ENCODE measurements at places on chromosomes 7 and 10.

- DNase-seq, result no peak
These were observed 48.6 kb upstream of the MKLN1 start for GRCh38 chr7:131279044-131279443.

DNA sequence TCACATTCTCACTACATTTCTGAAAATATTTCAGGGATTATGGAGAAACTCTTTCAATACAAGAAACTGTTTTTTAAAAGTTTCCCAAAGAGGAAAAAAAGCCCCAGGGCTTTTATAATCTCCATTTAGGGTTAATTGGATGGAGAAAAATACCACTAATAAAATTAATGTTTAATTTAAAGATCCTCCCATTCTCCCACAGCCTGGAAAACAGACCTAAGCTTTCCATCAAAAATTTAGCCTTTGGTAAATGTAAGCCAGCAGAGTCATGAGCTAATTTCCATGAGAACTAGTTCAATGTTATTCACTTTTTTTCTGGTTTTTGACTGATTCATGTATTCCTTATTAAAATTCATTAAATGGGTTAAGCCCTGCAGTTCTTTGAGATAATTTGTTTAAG, 408.7 kb downstream of the PHTF2 start:
- no peak for DNase-seq

DNA sequence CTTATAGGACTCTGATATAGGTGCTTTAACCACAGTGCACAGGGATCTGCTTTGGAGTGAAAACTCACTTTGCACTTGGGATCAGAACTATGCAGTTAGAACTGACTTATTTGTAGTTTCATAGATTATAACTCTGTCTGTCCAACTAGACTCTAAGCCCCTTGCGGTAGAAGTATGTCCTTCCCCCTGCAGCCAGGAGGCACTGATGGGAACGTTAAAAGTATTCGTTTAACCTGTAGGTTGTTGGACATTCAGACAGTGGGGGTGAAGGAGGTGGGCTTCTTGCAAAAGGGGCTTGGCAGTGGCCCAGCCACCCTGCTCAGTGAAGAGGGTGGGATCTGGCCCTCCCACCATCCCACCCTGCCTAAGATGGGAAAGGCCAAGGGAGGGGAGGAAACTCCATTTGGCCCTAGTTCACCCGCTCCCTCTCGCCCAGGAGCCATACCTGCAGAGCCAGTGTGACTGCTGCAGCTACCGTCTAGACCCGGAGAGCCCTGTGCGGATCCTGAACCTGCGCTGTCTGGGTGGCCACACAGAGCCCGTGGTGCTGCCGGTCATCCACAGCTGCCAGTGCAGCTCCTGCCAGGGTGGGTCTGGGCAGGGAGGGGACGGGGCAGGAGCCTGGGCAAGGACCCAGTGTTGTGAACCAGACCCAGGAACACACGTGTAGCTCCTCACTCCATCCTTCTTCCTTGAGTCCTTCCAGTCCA, 5.7 kb upstream of the ZNF862 start:
- no peak for DNase-seq

GRCh38 chr7:100655908-100656674, at the start of gene ACTL6B:
TSS of gene ACTL6B (minus strand) at chr7:100656448. CDS start at chr7:100656354, 94 bp downstream.
- DNase-seq, result peak; percentile 32

- DNase-seq, result no peak
These were observed 97.3 kb downstream of the CFAP58 start for GRCh38 chr10:104450954-104451353.

DNA sequence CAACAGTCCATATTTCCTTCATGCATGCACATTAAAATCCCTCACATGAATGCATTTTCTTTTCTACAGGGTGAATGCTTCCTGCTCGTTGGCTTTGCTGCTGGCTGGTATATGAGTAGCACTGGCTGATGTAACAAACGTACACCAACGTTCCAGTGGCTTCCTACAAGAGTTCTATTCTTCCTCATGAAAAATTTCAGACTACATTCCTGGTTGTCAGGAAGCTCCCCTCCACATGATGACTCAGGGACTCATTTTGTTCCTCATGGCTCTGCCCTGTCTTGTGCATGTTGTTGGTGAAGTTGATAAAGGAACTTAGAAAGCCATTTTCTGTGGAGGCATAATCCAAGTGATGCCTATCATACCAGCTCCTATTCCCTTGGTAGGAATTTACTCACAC, 470.7 kb upstream of the KLF6 start:
- DNase-seq, result no peak

GRCh38 chr7:100865372-100865911, 1.7 kb upstream of the TRIP6 start:
- DNase-seq, result no peak

GRCh38 chr10:11772575-11773288, 30.6 kb downstream of the ECHDC3 start:
- DNase-seq, result no peak

- DNase-seq, result no peak
These were observed 125.4 kb downstream of the EVX1 start for GRCh38 chr7:27367933-27368549.

- DNase-seq, result no peak
These were observed 20.3 kb downstream of the BMS1 start for GRCh38 chr10:42802876-42803275.

GRCh38 chr10:27153845-27154193, 365 bp downstream of the YME1L1 start:
- no peak for DNase-seq

GRCh38 chr7:94999069-94999351, 91.6 kb downstream of the PPP1R9A start:
- no peak for DNase-seq

- no peak for DNase-seq
These were observed 40.5 kb downstream of the CAPZA2 start for GRCh38 chr7:116902867-116903266.

DNA sequence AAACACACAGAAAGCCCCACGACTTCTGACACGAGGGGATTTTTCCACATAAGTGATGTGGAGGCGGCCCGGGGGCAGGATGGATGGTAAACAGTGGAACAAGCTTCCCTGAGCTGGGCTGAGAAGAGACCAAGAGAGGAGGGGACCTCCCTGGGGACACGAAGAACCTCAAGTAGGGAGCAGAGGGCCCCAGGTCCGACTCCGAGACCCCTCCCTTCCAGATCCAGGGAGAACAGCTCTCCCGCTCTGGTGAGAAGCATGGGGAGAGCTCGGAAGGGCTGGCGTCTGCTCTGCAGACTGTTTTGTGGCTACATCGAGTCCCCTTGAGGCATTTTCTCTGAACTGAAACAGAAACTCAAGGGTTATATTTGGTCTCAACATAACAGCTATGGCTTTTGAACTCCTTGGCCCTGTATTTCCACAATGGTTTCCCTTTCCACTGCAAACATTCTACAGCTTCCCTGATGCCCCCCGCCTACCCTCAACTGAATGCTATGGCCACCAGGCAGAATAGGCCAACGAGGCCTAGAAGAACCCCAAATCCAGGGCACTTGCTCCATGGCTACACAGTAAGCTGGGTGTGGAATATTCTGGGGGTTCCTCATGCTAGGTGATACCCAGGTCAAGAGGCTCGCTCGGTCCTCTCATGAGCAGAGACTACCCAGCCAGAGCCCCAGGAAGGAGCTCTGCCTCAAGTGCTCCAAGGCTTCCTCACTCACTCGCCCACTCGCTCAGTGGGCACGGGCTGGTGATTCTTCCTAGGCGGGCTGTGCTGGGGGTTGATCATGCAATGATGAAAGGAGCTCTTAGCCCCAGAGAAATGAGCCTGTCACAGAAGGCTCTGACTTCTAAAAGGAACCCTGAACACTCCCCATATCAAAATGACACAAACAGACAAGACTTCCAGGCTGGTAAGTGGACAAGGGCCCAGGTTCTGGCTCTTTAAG, 47.5 kb downstream of the FAM53B start:
- DNase-seq, result peak; percentile 58

GRCh38 chr10:84026821-84027257, 112.5 kb upstream of the GHITM start:
- DNase-seq, result no peak

DNA sequence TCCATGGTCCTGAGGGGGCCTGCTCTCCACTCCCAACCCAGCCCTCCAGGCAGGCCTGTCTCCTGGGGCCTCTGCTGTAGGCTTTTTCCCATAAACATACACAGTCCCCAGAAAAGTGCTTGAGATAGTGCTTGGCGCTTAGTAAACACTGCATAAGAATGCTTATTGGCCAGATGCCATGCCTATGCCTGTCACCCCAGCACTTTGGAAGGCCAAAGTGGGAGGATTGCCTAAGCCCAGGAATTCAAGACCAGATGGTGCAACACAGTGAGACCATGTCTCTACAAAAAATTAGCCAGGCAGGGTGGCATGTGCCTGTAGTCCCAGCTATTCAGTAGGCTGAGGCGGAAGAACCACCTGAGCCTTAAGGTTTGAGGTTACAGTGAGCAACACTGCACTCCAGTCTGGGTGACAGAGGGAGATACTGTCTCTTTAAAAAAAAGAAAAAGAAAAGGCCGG, 24.6 kb upstream of the ASL start:
- no peak for DNase-seq

DNA sequence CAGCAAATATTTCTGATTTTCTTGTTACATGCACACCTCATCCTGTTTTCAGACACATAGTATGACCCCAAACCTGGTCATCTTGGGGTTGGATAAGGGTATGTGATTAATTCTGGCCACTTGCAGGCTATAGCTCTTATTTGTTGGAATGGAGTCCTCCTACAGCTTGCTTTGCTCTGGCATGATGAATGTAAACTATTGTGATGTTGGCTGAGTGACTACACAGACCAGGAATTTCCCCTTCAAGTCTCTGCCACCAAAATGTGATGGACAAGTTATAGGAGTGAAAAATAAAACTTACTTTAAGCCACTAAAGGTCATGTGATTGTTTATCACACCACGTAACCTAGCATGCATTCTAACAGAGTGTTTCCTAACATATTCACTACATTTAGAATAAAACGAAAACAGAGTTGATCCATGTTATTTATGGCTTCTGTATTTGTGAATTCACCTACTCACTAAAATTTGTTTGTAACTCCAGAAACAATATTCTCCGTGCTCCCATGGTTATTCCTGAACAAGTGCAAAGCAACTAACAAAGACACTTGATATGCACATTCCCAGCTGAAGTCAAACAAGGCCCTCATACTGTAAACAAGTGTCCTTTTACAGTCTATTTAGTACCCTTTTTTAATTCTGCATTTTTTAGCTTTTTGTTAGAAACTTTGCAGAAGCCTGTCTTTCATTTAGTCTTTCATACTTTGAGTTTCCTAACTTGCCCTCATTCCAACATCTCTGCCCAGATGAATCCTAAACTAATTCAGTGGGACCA, 599.2 kb upstream of the PCDH15 start:
- DNase-seq, result no peak

GRCh38 chr10:15197276-15197675, 28.8 kb upstream of the NMT2 start:
- DNase-seq, result no peak

DNA sequence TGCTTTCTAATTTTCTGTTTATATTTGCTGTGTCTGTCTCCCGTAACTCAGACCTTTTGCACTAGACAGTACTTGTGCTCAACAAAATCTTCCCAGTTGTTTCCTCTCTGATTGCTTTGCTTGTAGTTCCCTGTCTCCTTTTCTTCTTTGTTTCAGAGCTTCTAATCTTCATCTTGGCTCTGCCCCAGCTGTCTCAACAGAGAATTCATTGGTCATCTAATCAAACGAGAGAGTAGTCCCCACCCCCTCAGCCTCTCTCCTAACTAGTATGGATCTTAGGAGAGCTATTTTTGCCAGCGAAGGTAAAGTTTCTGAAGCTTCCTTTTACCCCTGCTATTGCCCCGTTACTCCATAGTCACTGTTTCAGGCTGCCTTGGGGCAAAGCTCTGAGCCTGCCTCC, 32.8 kb downstream of the SLC26A4 start:
- no peak for DNase-seq
